ENCODE measurements at places on chromosomes 2 and 18. TPM values are rescaled to one million over a fixed set of nuclear protein-coding genes. Genes with fewer than 3 reads are reported as not detected.
A peak's percentile ranks its signal among the peaks of the same experiment; 100 is the strongest.

GNAL gene
- total RNA-seq: 0.30 TPM

KHK gene
- 10.5 TPM for total RNA-seq

YES1 gene
- 12.1 TPM for total RNA-seq

BCL11A gene
- 0.90 TPM for total RNA-seq

RGPD4 gene
- total RNA-seq: not detected

GPR45 gene
- not detected for total RNA-seq

CELF4 gene
- not detected for total RNA-seq

NBAS gene
- total RNA-seq: 39.5 TPM

QPCT gene
- 0.53 TPM for total RNA-seq

CHAC2 gene
- total RNA-seq: 17.7 TPM

ERFE gene
- total RNA-seq: not detected

SNED1 gene
- total RNA-seq: 4.8 TPM

MZT2A gene
- total RNA-seq: 112 TPM

IL36A gene
- not detected for total RNA-seq

CPO gene
- not detected for total RNA-seq

PROKR1 gene
- total RNA-seq: not detected

FAM124B gene
- 1.1 TPM for total RNA-seq

NCKAP5 gene
- total RNA-seq: not detected

DNA sequence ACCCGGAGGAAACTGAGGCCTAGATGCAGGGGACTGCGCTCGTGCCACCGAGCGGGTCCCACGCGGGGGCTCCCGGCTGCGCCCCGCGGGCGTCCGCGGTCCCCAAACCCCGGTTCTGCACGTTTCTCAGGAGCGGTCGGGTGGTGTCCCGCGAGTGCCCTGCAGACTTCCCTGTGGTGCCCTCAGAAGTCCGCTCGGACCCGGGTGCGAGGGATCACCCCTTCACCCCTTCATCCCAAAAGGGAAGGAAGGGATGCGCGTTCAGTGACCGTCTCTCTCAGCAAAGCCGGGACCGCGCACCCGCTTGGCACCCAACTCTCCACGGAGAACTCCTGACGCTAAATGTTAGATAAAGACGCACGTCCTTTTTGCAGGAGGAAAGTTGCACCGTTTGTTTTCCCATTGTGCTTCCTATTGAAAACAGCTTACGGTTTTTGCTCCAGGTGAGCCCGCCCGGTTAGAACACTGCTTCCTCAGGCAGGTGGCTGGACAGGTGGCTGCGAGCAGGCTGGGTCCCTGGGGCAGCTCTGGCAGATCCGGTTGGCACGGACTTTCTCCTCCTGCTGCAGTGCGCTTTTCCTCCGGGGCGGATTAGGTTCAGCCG is 779 bp downstream of the DGKD start:
- no peak for ATAC-seq

DNA sequence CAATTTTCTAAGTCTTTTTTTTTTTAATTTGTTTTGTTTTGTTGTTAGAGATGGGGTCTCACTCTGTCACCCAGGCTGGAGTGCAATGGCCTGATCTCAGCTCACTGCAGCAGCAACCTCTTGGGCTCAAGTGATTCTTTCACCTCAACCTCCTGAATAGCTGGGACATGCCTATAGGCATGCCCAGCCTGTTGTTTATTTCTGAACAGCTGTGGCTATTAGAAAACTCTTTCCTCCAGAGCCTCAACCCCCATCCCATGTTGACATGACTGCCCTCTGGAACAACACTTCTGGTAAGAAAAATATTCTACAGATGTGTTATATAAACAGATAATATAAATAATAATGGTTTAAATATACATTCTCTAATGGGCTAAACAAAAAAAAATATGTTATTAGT is 44.4 kb upstream of the TWSG1 start:
- no peak for ATAC-seq

DNA sequence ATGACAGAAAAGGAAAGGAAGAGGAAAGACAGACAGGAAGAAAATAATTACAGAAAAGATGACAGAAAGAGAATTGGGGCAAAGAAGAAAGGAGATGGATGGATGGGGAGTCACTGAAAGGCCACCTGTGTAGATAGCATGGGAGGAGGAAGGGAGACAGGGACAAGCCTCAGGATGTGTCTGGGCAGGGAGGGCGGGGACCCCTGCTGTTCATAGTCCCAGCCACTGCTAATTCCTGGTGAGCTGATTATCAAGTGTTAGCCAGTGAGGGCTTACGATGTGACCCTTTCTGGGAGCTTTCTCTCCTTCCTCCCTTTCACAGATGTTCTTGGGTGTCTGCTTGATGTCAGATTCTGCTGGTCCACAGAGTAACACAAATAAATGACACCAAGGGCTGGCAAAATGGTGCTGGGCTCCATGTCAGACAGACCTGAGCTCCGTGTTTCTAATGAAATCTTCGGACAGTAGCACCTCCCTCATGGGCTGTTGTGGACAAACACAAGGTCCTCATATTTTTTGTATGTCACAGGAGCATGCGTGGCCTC is 13.6 kb downstream of the FHOD3 start:
- ATAC-seq: no peak

GRCh38 chr2:102848366-102848839 is 86.6 kb downstream of the TMEM182 start:
- ATAC-seq: no peak

GRCh38 chr2:191209340-191209739 is 35.9 kb upstream of the MYO1B start:
- ATAC-seq: no peak

DNA sequence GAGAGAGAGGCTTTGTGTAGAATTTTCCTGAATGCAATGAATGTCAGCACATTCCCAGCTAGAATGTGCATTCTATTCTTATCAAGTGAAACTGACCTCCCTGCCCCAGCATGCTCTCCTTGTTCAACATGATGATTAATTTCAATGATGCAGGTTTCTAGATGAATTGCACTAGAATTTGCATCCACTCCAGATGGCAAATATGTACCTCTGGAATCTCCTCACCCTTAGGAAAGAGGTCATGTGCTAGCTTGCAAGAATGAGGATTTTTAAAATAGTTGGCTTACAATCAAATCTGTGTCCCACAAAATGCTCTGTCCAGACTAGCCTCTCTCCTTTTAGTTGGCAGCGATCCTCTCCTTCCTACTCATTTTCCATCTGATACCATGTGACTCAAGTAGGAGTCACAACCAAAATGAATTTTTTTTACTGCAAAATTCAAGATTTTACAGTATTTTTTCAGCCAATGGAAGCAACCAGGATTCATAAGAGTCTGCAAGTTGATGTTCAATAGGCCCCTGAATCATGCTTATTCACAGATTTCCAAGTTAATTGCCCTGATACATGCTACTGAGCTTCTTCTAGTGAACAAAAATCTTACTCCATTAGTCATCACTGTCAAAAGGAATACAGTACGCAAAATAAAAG is 21.0 kb upstream of the STAT4 start:
- peak; percentile 69 for ATAC-seq

DNA sequence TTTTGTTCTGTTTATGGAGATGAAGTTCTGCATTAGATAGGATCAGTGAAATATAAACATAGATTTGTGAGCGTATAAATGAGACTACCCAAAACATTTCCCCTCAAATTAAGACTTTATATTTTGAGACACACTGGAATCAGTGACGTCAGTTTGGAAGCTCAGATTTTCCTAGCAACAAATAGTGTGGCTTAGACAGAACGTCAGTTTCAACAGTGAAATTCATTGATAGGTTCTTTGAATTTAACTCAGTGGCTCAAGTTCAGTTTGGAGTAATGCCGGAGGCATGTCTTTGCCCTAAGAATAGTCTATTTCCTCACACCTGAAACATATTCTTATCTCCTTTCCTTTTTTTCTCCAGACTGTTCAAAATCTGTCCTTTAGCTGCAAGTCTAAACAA is 113.6 kb upstream of the ARHGAP15 start:
- ATAC-seq: no peak

DNA sequence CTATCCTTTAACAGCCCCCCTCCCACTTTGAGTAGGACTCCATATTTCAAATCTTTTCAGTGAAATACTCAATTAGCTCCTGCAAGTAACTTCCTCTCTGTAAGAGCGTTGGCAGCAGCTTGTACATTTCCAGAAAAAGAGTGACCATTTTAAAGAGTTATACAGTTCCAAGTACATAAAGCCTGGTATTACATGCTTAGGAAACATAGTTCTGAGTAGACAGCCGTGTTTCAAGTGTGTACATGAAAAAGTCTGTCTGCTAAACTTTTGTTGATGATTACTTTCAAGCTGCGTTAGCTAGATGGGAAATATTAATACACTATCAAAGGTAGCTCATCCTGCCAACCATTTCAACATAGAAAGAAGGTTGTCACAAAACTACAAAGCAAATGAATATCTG is 112.8 kb downstream of the ZNF521 start:
- no peak for ATAC-seq

- no peak for ATAC-seq
These were observed 10.2 kb downstream of the RSAD2 start for GRCh38 chr2:6887751-6888192.

DNA sequence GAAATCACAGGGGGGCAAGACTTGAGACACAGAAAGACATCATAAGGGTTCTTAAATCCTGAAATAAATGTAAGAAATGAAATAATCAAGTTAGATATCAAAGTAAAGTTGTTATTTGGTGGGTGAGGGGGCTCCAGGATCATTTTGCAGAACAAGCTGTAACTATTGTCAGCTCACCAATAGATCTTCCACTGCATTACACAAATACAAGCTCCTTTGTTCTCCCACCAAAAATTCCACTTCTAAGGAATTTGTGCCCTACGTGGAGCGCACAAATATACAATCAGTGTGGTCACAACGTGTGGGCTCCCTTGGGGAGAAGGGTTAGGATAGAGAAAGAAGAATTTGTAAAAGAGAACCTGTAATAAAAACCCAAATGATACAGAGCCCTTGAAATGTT is 19.2 kb upstream of the GALNT5 start:
- no peak for ATAC-seq

DNA sequence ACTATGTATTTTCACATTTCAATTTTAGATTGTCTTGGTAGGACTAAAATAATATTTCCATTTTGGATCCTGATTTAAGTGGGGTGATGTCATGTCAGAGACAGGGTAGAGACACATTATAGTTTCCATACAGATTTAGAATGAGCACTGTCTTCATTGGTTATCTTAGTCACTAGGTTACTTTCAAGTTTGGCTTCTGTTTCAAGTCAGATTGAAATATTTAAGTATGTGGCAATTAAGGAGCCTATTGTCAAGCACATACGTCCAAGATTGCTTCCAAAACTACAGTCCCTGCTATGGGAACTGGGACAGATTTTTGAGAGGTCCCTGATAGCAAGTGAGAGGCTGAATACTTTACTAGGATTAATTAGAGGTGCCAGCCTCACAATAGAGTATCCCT is 89.2 kb upstream of the FAM117B start:
- peak; percentile 74 for ATAC-seq

- ATAC-seq: peak; percentile 64
These were observed at the start of gene IL1R1 for GRCh38 chr2:102141970-102142828. Gene IL1R1, plus strand, starts transcription at chr2:102142746. Its CDS starts 14,979 bp downstream, at chr2:102157725.

DNA sequence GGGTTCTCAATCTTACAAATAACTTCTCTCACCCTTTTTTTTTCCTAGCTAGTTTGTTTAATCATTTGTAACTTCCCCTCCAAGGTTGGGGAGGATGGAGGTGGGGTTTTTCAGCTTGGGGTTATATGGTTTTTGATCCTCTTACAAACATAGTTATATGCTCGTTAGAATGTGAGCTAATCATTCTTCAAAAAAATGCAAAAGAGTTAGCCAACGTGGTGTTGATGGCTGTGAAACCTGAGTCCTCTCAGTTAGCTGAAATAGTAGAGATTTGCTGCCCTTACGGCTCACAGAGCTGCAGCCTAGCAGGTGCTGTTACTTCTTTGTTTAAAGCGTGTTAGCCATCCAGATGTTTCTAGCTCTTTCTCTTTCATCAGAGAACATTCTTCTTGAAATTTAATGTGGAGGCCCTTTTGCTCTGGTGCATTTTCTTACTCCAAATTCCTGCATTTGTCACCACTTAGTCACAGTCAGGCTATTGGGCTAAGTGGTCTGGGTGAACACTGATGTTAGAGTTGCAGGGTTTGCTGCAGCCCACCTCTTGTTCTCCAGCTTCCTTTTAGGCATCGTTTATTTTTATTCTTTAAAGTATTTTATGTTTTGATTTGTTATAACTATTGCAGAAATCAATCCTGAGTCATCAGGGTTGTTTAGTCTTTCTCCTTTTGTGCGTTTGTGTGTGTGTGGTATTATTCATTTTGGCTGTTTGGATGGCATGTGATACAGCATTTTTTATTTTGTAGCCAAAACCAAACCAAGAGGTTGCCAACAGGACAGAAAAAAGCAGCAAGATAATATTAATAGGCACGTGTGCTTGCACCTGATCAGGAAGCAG is 41.1 kb downstream of the LIMS1 start:
- peak; percentile 69 for ATAC-seq

DNA sequence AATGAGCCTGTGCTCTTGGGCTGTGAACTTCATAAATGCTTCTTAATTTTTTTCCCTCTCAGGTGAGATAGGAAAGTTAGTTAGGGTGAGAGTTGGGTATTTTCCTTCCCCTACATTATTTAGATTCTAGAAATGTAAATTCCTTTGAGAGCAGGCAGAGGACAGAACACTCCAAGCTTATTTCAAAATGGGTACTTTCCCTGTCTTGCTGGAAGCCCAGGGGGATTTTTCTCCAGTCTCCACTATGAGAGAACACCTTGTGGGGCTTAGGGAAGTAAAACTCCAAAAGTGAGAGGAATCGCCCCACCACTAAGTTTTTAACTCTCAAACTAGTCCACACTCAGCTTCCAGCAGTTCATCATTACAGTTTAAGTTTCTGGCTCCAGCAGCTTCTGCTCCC is 253.2 kb upstream of the CTAGE1 start:
- ATAC-seq: no peak

DNA sequence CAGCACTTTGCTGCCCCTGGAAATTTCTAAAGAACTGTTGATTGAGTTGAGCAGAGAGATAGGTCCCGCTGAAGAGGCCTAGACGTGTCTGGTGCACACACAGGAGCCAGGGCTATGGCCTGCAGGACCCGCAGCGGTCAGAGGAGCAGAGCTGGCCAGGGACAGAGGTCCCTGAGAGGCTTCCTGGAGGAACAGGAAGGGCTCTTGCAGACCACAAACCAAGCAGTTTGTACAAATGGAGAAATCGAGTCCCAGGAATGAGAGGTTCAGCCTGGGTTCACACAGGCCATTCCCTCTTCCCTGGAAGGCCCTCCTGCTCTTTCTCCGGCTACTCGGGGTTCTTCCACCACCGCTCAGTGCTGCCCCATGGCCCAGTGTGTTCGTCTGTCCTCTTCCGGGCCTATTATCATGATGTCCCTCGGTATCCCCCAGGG is 1.2 kb upstream of the BIN1 start:
- ATAC-seq: no peak

DNA sequence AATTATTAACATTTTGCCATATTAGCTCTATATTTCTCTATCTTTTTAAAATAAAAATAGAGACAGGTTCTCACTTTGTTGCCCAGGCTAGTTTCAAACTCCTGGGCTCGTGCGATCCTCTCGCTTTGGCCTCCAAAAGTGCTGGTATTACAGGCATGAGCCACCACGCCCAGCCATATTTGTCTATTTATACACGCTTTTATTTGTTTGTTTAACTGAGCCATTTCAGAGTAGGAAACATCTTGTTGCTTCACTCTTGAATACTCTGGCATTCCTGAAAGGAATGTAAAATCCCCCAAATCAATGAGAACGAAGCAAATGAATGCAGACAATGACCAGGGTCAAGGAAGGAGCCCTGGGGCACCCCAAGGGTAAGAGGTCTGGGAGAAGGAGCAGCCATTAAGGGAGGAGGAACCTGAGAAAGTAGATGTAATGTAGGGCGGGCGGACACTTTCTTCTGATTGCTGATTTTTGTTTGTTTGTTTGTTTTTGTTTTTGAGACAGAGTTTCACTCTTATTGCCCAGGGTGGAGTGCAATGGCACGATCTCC is 31.7 kb upstream of the RAB1A start:
- no peak for ATAC-seq

GRCh38 chr2:96760986-96761832 is 507 bp downstream of the CNNM4 start:
- ATAC-seq: peak; percentile 13

All from activated T-helper 17 cell treated with anti-CD3 and anti-CD28 coated beads, Interleukin-2, amount 50 U/mL, for 72 hours (primary cell).